ENCODE measurements at places on chromosomes 2 and 18. TPM values are rescaled to one million over a fixed set of nuclear protein-coding genes. Genes with fewer than 3 reads are reported as not detected.

Gene NDUFAF7
- 11.2 TPM for total RNA-seq

Gene TEKT4
- not detected for total RNA-seq

Gene ADAM23
- total RNA-seq = 11.6 TPM

Gene TWIST2
- total RNA-seq = 66.4 TPM

Gene EIPR1
- total RNA-seq = 27.4 TPM

Gene CAD
- total RNA-seq = 72.2 TPM

Data from placental pericyte (primary cell).